ENCODE measurements at places on chromosomes 6 and 20.

DNA sequence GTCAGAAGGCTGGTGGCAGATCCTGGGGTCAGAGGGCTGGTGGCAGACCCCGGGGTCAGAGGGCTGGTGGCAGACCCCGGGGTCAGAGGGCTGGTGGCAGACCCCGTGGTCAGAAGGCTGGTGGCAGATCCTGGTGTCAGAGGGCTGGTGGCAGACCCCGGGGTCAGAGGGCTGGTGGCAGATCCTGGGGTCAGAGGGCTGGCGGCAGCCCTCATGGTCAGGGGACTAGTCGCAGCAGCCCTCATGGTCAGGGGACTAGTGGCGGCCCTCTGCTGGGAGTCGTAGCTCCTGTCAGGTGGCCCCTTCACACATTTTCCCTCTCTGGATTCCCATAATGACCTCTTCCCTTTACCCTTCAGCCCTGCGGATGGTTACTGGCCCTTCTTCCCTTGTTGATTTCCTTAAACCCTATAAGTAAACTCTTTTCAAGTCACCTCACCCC, 86.7 kb downstream of the CDC5L start:
- DNase-seq: no peak

GRCh38 chr6:152330961-152331360, 306.2 kb downstream of the SYNE1 start:
- no peak for DNase-seq

- no peak for DNase-seq
These were observed 10.2 kb downstream of the ADNP start for GRCh38 chr20:50920997-50921396.

- DNase-seq: no peak
These were observed 16.3 kb downstream of the ZNF76 start for GRCh38 chr6:35275744-35276260.

DNA sequence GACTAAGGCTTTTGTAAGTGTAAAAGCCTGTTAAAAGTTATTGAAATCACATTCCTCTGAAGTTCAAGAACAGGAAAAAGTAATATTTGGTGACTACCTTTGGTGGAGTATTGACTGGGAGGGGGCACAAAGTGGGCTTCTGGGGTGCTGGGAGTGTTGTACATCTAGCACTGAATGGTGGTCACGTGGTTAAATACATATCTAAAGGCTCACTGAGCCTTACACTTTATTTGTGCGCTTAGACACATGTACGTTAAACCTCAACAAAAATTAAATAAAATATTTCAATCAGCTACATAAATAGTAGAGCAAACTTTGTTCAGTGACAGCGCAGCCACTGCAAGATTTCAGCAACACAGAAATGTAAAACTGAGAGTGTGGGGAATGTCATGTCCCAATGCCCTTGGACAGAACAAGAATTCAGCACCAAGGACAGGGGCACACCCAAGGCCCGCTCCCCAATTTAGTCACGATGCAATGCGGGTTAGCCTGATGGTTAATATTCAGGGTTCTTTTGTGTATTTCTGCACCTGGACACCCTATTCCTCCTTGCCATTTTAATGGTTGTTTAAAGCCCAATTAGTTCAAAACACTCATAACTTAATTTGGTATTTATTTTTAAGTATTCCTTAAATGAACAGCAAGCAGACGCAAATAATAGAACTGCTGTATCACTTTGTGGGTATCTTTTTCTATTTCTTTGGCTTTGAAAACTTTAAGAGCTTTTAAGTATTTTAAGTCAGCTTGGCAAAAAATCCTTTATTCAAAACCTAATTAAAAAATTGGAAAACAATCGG, 37.4 kb downstream of the ANGPT4 start:
- DNase-seq: peak; percentile 34

DNA sequence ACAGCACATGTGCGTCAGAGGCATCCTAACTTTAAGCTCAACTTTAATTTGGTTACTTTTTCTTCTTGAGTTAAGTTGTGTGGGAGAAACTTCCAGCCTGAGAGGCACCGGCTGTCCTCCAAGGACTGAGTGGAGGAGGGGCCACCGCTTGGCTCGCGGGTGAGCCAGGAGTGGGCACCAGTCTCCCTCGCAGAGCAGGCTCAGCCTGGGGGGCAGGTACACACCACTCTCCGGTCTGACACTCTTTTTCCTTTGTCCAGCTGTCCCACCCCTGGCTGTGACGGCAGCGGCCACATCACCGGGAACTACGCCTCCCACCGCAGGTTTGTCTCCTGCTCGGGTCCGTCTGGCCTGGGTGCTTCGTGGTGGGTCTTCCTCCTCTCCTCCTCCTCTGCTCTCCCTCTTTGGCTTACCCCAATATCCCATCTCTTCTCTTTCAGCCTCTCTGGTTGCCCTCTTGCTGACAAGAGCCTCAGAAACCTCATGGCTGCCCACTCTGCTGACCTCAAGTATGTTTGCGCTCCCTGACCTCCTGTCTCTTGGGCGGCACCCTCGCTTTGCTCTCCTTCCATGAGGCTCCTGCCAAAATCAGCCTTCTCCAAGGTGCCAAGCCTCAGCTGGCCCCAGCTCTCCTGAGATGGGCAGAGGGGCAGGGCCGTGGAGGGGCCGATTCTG, 32.6 kb upstream of the PCMTD2 start:
- no peak for DNase-seq

DNA sequence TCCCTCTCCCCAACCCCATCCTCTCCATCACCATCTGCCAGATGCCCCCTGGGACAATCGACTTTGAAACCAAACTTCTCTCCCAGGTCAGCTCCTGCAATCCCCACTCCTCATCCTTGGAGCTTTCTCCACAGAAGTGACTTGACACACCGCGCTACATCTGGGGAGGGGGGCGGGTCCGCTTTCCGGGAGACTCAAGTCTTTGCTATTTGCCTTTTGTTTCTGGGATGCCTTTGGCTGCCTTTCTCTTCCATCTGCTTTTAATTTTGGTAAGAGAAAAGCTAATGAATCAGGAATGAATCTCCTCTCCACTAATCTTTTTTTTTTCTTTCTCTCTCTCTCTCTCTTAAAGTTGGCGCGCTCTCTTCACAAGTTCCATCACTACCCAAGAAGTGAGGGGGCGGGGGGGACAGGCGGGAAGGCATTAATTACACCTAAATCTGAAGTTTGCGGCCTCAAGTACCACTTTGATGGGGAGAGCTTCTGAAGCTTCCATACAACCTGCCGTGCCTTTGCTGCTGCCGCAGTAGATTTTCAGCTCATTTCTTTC, 664 bp upstream of the TPBG start:
- no peak for DNase-seq

GRCh38 chr6:116165596-116165995, 39.7 kb upstream of the COL10A1 start:
- no peak for DNase-seq

DNA sequence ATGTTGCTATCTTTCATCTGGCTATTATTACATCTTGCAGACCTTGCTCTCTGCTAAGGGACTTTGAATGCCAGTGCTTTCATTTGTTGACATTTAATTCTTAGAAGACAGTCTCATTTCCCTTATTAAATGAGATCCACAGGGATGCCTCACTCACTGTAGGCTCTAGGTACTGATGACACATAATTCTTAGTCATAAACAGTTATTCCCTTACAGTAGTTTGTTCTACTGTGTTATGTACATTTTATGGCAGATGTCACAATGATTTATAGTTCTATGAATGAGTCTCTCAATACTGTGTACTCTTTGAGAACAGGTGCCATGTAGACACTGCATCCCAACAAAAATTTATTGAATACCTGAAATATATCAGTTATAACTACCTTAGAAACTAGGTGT, 70.3 kb downstream of the FAM83B start:
- DNase-seq: no peak

DNA sequence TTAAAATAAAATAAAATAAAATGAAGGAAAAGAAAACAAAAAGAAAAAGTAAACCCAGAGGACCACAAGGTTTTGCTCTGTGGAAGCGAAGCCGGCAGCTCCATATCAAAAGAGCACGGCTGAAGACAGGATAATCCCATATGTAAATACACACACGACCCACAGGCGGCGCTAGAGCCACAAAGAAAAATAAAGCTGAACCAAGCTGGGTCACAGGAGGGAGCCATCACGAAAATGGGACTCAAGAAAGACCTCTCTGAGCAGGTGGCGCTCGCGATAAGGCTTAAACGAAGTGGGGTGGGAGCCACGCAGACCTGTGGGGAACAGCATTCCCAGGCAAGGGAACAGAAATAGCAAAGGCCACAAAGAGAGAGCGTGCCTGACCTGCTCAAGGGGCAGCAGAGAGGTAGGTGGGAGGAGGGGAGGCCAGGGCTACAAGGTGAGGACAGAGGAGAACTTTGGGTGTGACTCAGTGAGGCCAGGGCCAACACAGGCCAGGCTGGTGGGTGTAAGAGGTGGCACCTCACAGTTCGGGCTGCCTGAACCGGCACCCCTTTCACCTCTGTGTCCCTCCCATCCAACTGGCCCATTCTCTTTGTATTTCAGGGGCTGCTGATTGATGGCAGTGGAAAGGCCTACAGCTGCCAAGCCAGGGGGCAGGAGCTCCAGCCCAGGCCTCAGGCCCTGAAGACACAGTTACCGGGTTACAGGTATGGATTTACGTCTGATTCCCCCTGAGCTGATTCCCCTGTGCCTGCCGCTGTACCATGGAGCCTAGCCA, 26.0 kb downstream of the PTGIS start:
- peak; percentile 77 for DNase-seq

DNA sequence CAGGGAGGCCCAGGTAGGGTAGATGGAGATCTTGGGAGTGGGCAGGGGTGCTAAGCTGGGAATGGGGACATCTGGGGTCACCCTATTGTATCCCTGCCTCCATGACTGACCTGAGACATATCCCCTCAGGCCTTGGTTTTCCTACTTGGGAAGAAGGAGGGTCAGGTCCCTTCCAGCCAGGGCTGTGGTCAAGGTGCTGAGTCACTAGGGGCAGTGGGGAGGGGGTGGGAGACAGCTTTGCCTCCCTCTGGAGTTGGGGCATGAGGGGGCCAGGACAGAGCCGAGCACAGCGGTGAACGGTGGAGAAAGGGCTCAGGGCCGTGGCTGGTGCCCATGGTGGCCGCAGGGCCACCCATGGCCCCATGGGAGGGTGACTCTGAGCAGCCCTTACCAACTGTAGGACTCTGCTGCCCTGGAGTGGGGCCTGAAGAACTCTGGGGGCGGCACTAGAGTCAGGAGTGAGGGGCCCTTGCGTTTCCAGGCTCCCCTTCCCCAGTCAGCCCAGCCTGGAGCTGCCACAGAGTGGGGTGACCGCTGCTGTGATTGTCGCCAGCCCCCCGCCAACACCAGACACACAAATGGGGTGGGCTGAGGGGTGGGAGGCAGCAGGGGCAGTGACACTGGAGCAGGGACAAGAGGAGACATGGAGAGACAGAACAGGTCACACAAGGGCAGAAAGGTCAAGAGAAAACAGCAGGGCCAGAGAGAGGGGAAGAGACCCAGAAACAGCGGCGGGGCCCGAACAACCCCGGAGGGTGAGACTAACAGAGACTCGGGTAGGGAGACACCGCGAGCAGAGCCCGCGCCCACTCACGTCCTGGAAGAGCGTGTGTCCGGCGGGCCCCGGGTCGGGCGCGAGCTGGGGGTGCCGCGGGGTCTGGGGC, 576 bp downstream of the NECAB3 start:
- no peak for DNase-seq

DNA sequence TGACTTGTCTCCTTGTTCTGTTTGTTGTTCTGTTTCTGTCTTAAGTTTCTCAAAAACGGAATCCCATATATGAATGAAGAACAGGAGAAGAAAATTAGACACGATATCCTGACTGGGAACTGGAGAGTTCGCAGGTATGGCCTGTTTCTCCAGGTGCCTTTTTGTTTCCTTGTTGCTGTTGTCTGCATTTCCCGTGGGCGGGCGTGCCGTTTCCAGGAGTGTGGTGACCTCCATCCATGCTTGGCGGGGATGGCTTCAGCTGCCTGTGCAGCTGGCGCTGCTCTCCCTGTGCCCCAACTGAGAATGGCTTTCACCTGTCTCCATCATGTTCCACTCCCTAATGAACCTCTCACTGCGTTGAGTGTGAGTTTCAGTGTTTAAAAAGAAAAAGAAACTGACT, 4.4 kb downstream of the PNLDC1 start:
- no peak for DNase-seq

DNA sequence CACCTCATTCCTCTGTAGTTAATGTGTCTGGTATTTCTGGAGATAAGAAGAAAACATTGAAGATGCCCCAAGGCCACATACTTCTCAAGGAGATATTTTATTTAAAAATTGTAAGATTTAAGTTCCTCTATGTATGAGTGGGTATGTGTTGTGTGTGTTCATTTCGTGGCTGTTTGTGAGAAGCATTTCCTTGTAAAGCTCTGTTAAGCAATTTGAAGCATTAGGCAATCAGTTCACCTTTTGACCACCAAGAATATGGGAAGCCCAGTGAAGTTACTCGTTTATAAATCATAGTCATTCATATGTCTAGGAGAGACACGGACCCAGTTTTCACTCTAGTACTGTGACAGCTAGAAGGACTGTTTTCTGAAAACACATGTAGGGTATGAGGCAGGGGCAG, 717.6 kb upstream of the MAP3K7 start:
- no peak for DNase-seq

- no peak for DNase-seq
These were observed 205.3 kb upstream of the FOXA2 start for GRCh38 chr20:22789676-22790075.

GRCh38 chr20:1169224-1169623, 15.6 kb downstream of the TMEM74B start:
- DNase-seq: no peak

- DNase-seq: no peak
These were observed 500.4 kb upstream of the SULF2 start for GRCh38 chr20:48285656-48286055.

- peak; percentile 73 for DNase-seq
These were observed 8.0 kb upstream of the IDH3B start for GRCh38 chr20:2671977-2672376.

DNA sequence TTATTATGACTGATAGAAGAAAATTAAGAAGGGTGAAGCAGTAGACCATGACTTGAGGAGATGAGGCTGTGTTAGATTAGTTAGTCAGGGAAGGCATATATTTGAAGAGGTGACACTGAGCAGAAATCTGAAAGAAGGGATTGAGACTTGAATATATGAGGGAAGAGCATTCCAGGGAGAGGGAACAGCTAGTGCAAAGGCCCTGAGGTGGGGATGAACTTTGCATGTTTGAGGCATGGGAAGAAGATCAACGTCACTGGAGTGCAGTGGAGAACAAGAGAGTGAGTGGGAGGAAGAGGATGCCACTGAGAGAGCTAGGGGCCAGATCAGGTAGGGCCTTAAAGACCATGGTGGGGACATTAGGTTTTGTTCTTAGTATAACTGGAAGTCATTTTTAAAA, 119.0 kb downstream of the ZDHHC14 start:
- DNase-seq: no peak

GRCh38 chr6:44561060-44561623, 173.6 kb downstream of the CDC5L start:
- DNase-seq: peak; percentile 56

- no peak for DNase-seq
These were observed 6.1 kb downstream of the EZR start for GRCh38 chr6:158813032-158813431.

DNA sequence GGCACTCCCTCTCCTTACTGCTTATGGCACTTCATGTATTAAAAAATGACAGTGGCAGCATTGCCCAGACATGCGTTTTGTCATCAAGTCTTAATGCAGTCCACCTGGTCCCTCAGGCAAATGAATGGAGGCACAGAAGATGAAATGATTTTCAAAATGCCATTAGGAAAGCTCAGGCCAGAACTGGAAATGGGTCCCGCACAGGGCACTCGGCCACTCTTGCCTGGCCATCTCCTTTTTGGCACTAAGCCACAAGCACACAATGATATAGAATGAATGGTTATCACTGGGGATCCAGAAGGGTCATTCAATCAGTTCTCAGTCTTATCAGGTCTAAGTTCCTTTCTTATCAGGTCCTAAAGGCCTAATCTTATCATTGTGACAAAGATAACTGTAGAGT, 15.6 kb downstream of the MAS1 start:
- DNase-seq: no peak
